AG08396 (cell line): ENCODE measurements at places on chromosomes 7 and 10.

DNA sequence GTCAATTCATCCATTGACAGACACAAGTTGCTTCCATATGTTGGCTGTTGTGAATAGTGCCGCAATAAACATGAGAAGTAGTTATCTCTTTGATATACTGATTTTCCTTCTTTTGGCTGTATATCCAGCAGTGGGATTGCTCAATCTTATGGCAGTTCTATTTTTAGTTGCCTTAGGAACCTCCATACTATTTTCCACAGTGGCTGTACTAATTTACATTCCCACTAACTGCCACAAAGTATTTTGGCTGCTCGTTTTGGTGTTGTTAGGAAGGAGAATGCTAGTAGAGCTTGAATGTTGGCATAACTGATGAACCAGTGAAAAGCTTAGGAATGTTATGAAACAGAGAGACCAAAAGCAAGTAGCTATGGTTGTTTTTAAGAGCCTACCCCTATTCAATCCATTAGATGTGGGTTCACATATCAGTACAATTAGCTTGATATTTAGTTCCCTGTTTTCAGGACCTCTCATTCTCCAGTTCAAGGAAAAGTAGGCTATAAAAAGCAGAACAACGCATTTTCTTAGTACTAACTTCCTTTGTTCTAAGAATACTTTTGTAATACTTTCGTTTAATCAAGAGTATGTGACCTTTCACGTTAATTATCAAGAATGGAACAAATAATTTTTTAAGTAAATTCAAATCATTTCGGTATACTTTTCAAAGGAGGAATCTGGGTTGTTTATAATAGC is 100.3 kb downstream of the FAS start:
- DNase-seq, result no peak

GRCh38 chr7:11648980-11649379 is 183.0 kb downstream of the THSD7A start:
- no peak for DNase-seq

DNA sequence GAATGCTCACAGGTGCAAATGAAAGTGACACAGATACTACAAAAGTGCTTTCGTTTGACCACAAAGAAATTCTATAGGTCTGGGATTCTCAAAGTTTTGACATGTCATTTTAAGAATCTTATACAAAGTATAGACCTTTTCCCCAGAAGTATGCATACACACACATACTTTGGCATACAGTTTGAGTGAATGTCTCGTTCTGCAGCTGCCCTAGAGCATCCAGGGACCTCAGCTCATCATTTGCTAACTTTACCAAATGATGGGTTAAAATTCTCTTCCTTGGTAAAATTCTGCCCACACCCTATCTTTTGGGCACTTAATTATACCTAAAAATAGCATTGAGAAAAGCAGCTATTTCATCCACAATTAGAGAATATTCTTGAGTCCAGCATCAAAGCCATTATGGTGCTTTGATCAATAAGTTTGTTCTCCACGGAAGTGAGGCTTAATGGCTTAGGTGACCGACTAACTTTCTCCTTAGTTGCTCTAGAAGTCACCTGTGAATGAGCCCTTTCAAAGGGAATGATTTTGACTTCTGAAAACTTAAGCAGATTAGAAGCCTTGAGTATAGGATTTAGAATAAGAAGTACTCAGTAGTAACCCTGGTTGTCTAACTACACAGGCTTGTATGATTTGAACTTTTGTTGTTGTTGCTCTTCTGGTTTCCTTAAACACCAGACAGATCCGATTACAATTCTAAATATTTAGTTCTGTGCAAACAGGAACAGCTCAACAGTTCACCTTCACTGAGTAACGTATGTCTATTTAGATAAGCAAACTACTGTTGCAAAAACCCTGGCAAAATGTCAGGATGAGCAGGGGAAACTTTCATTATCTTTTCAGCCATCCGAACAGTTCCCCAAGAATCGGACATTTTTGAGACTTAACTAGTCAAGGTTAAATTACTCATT is 70.6 kb downstream of the CNNM2 start:
- DNase-seq, result peak; percentile 24

- no peak for DNase-seq
These were observed 133.5 kb downstream of the DOCK4 start for GRCh38 chr7:112072541-112073245.

DNA sequence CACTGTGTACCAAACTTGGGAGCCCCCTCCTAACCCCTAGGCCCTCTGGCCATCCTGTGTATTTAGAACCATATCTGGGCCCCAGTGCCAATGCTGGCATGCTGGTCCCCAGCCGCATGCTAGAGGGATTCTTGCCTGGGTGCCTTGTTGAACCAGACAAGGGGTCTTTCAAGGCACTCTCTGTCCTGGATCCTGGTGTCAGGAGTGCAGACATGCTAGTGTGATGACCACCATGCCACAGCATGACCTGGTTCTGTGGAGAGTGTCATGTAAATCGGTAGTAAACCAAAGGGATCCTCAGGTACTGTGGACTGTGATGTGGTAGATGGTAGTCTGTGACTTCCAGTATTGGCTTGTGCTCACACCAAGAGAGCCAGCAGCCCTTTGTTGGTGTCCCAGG is 222.2 kb upstream of the PODXL start:
- no peak for DNase-seq
